ENCODE measurements at places on chromosomes 3 and 15. TPM values are rescaled to one million over a fixed set of nuclear protein-coding genes. Genes with fewer than 3 reads are reported as not detected.

GRCh38 chr3:186095561-186096081, 13.3 kb downstream of the ETV5 start:
- H3K27ac ChIP-seq: no peak overlapping the region
- H3K4me3 ChIP-seq: no peak overlapping the region
- DNase-seq: no peak
- H3K27me3 ChIP-seq: peaks cover 41% of the 10 kb centered on the region
- no peaks in the 10 kb centered on the region for H3K36me3 ChIP-seq

DNA sequence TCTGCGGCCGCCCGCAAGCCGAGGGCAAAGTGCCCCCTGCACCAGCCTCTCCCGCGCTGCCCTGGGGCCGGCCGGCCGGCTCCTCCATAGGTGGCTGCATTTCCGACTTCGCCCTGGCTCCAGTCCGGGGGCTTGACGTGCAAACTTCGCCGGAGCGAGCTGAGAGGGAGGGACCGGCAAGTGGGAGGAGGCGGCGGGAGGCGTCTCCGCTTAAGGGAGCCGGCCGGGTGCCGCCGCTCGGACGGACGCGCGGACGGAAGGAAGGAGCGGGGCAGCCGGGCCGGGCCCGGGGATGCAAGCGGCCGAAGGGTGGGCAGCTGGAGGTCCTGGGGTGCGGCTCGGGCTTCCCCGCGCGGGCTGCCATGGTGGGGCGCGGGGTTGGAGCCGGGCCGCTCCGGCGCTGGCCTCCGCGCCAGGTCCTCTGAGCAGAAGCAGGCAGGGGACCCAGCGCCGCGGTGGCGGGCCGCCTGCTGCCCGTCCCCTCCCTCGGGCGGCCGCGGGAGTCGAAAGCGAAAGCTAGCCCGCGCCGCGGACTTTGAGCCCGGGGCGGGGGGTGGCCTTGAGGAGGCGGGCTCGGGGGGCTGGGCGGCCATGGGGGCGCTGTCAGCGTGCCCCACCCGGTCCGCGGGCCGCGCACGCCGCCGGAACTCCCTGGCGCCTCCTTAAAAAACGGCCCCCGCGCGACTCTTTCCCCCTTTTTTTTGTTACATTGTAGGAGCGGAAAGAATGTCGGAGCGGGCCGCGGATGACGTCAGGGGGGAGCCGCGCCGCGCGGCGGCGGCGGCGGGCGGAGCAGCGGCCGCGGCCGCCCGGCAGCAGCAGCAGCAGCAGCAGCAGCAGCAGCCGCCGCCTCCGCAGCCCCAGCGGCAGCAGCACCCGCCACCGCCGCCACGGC, at the start of gene SCAANT1:
Gene SCAANT1 (minus strand): TSS at position 511 of the 895 bp plus-strand sequence.
- H3K36me3 ChIP-seq: peaks cover 9% of the 10 kb centered on the region
- DNase-seq: peak; percentile 78
- H3K27me3 ChIP-seq: no peaks in the 10 kb centered on the region

- H3K27ac ChIP-seq: no peak overlapping the region
- H3K36me3 ChIP-seq: no peaks in the 10 kb centered on the region
- no peaks in the 10 kb centered on the region for H3K27me3 ChIP-seq
- peaks cover 28% of the 10 kb centered on the region for H3K4me1 ChIP-seq
- DNase-seq: no peak
Measured at GRCh38 chr15:63187589-63188226, 1.7 kb upstream of the RAB8B start.

DNA sequence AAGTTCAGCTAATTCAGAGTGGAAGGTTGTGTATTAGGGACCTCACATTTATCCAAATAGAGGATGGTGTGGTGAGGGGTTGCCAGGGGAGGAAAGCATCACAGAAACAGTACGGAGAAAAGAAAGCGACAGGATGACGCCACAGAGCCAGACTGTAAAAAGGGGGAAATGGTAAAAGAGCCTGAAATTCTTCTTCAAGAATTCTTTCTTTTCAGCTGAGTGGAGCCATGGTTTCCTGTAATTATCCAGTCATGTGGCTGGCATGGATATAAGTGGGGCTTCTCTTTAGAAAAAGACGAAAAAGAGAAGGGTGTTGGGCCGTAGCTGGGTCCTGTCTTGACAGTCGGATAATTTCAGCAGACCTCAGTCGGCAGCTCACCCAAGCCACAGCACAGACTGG, 24.5 kb upstream of the PSMD6 start:
- H3K27ac ChIP-seq: no peak overlapping the region
- peaks cover 10% of the 10 kb centered on the region for H3K27me3 ChIP-seq
- DNase-seq: no peak
- no peak overlapping the region for H3K4me3 ChIP-seq

- H3K36me3 ChIP-seq: no peaks in the 10 kb centered on the region
- no peak overlapping the region for H3K27ac ChIP-seq
- H3K27me3 ChIP-seq: no peaks in the 10 kb centered on the region
- DNase-seq: no peak
Measured at GRCh38 chr3:178950676-178951075, 120.9 kb downstream of the ZMAT3 start.

GRCh38 chr3:76021376-76021775, 236.0 kb upstream of the ZNF717 start:
- H3K4me3 ChIP-seq: no peak overlapping the region
- no peaks in the 10 kb centered on the region for H3K4me1 ChIP-seq
- H3K27me3 ChIP-seq: no peaks in the 10 kb centered on the region
- H3K27ac ChIP-seq: no peak overlapping the region

GRCh38 chr15:93087825-93088199, 1.2 kb downstream of the RGMA start:
- no peak overlapping the region for H3K27ac ChIP-seq
- H3K36me3 ChIP-seq: no peaks in the 10 kb centered on the region
- H3K27me3 ChIP-seq: peaks cover 43% of the 10 kb centered on the region

DNA sequence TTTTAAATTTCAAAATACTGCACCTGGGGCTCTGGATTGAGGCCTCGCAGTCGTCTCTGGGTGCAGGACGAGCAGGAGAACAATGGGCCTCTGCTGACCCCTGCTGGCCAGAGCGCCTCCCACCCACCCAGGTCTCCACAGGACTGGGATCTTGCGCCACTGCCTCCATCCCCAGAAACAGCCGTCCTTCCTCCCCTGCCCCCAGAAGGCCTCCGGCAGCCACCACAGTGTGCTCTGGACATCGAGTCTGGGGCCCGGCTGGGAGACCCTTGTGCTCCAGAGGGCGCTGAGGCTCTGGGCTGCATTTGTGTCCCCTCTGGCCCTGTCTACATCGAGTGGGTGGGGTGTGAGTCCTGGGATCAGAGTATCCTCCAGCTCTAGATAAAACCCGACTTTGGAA, 6.7 kb upstream of the ACSBG1 start:
- H3K27me3 ChIP-seq: no peaks in the 10 kb centered on the region
- peak; percentile 62 for DNase-seq

GRCh38 chr15:53791581-53791980, 32.1 kb upstream of the WDR72 start:
- H3K27me3 ChIP-seq: no peaks in the 10 kb centered on the region
- H3K36me3 ChIP-seq: no peaks in the 10 kb centered on the region
- no peaks in the 10 kb centered on the region for H3K4me1 ChIP-seq
- no peak for DNase-seq
- H3K27ac ChIP-seq: no peak overlapping the region
- H3K4me3 ChIP-seq: no peak overlapping the region

GRCh38 chr3:195462308-195462610, 19.4 kb upstream of the ACAP2 start:
- H3K27ac ChIP-seq: no peak overlapping the region
- H3K4me3 ChIP-seq: no peak overlapping the region
- no peaks in the 10 kb centered on the region for H3K36me3 ChIP-seq
- no peaks in the 10 kb centered on the region for H3K27me3 ChIP-seq

DNA sequence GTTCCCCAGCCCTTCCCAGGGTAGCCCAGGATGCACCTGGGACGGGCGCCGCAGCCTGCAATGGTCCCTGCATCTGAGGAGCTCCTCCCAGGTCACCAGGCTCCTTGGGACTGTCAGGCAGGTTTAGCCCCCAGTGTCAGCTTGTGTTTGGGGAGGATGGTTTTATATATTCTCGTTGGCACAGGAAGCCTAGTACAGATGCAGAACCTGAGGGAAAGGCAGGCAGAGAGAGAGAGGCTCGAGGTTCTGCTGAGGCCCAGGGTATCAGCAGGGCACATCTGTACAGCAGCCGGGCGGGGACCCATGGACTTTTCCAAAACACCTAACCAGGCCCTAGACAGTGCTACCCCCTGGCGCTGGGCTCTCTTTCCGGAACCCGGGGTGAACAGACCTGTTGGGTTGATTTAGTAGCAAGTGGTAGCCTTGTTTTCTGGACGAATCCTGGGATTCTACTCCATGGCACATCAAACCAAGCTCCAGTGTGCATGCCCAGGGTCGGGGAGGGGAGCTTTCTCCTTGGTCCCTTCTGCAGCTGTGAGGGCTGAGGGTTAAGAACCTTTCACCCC, 8.6 kb downstream of the PAK6 start:
- no peak for DNase-seq
- no peak overlapping the region for H3K4me3 ChIP-seq
- no peaks in the 10 kb centered on the region for H3K36me3 ChIP-seq
- peaks cover 3% of the 10 kb centered on the region for H3K27me3 ChIP-seq
- peaks cover 6% of the 10 kb centered on the region for H3K4me1 ChIP-seq

Gene MOBP
- total RNA-seq: not detected

Gene ASB14
- not detected for total RNA-seq

Gene SCAANT1
- total RNA-seq: 4.7 TPM

Gene DIPK2A
- total RNA-seq: 17.8 TPM

Gene SERPINI2
- not detected for total RNA-seq

All from CD4-positive, CD25-positive, alpha-beta regulatory T cell (primary cell).